Activated T-helper 2 cell treated with anti-CD3 and anti-CD28 coated beads, Interferon-gamma antibody, Interleukin-2, Interleukin-4, amounts not matched to agents 10 μg/mL and 5 μg/mL and 100 μg/mL, durations not matched to agents 14 hours and 24 hours and 36 hours (primary cell): ENCODE measurements at places on chromosomes 6 and 20.

DNA sequence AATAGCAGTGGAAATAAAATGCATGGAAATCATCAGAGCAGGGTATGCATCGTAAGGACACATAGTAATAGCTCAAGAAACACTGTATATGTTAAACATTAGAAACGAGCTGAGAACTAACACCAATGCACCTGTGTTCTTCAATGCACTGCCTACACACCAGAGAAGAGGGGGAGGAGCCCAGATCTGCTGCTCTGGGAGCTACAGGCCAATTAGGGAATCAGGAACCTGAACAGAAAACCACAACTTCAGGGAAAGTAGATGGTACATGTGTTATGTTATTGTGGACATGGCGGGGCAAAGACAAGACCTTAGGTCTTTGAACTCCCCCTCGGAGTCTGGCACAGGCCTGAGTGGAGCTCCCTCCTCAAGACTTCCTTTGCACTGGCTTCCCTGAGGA lies 39.7 kb downstream of the RIPOR3 start:
- peaks cover 2% of the 10 kb centered on the region for H3K27me3 ChIP-seq
- H3K4me3 ChIP-seq = no peak overlapping the region
- H3K4me1 ChIP-seq = no peaks in the 10 kb centered on the region
- DNase-seq = no peak
- no peaks in the 10 kb centered on the region for H3K36me3 ChIP-seq

DNA sequence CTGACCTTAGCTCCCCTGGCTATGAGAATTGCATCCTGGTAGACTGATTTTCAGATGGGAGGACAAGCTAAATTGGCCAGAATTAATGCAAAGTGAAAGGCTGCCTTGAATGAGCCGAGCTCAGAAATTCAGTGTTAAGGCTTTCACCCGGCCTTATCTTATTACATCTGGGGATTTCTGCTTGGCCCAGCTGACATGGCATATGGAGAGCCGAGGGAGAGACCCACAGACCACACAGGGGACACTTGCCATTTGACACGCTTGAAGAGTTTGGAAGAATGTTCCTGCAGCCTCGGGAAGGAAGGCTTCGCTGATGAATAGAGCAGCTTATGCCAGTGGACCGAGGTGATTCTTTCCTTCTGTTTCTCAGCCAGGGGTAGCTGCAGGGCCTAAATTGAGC lies 9.0 kb downstream of the MOCS3 start:
- DNase-seq = no peak
- peaks cover 5% of the 10 kb centered on the region for H3K27me3 ChIP-seq
- no peaks in the 10 kb centered on the region for H3K4me1 ChIP-seq
- no peak overlapping the region for H3K27ac ChIP-seq
- no peaks in the 10 kb centered on the region for H3K36me3 ChIP-seq

DNA sequence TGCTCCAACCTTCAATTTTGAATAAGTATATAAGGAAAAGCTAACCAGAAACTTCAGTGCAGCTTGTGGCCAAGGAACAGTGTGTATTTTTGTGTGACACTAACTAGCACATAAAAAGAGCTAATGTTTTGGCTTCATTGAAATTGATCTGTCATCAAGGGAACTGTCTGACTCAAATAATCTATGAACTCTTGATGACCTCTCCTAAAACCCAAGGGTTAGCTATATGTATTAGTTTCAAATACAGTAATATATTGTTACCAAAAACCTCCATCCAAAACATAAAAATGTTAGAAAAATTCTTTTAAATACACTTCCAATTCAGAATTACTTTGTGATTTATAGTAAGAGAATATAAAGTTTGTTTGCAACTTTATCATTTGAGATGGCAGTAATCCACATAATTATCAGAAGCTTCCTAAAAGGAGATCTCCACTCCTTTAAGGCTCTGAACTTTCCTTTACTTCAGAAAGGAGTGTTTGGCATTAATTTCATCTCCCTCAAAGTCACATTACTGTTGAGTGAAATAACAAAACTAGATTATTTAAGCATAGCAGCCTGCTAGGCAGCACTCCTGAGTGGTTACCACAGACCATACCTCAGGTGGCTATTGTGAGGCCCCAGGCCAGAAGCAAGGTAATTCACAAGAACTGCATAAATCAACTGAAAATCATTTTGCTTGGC lies 46.3 kb upstream of the HSF2 start:
- H3K4me1 ChIP-seq = no peaks in the 10 kb centered on the region
- no peaks in the 10 kb centered on the region for H3K36me3 ChIP-seq
- no peak overlapping the region for H3K27ac ChIP-seq
- peaks cover 8% of the 10 kb centered on the region for H3K27me3 ChIP-seq
- no peak overlapping the region for H3K4me3 ChIP-seq

- no peaks in the 10 kb centered on the region for H3K27me3 ChIP-seq
- H3K4me1 ChIP-seq = no peaks in the 10 kb centered on the region
- H3K36me3 ChIP-seq = no peaks in the 10 kb centered on the region
Measured at GRCh38 chr20:57037689-57038088, 228.8 kb downstream of the BMP7 start.

DNA sequence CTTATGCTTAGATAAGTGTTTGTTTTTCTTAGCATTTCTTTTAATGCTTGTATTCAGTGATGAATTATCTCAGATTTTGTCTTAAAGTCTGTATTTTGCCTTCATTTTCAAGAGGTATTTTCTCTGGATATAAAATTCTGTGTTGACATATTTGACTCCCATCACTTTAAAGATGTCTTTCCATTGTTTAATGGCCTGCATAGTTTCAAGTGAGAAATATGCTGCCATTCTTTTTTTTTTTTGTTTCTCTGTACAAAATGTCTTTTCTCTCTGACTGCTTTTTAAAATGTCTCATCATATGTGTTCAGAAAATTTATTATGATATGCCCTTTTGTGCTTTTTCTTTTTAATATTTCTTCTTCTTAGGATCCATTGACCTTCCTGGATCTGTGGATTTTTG lies 578.0 kb upstream of the NOX3 start:
- H3K4me3 ChIP-seq = no peak overlapping the region
- H3K36me3 ChIP-seq = no peaks in the 10 kb centered on the region

- H3K4me1 ChIP-seq = peaks cover 12% of the 10 kb centered on the region
- no peak for DNase-seq
- H3K4me3 ChIP-seq = no peak overlapping the region
- H3K27me3 ChIP-seq = no peaks in the 10 kb centered on the region
Measured at GRCh38 chr20:38133680-38134426, 31.2 kb downstream of the TGM2 start.

- no peaks in the 10 kb centered on the region for H3K36me3 ChIP-seq
- no peak for DNase-seq
- H3K27ac ChIP-seq = no peak overlapping the region
- no peaks in the 10 kb centered on the region for H3K27me3 ChIP-seq
- no peak overlapping the region for H3K4me3 ChIP-seq
- H3K4me1 ChIP-seq = no peaks in the 10 kb centered on the region
Measured at GRCh38 chr6:152575621-152576150, 61.5 kb downstream of the SYNE1 start.

DNA sequence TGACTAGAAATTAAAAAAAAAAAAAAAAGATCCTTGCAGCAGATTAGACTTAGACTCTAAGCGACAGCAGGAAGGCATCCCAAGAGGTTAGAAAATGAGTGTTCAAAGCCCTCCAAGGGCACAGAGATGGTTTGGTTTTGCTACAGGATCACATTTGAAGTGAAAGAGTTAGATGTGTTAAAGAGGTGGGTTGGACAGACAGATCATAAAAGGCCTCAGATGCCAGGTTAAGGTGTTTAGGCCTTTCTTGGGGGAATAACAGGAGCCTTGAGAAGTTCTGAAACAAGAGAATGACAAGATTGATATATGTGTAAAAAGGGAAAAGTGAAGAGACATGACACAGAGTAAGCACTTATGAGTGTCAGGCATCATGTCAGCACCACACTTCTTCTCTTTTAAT lies 107.5 kb downstream of the FYN start:
- peak overlapping the region; percentile 93 for H3K27ac ChIP-seq
- no peak overlapping the region for H3K4me3 ChIP-seq
- H3K27me3 ChIP-seq = no peaks in the 10 kb centered on the region
- H3K36me3 ChIP-seq = peaks cover 70% of the 10 kb centered on the region
- H3K4me1 ChIP-seq = peaks cover 94% of the 10 kb centered on the region
